Activated naive CD8-positive, alpha-beta T cell treated with anti-CD3 and anti-CD28 coated beads for 36 hours (primary cell): ENCODE measurements at places on chromosomes 7 and 10. TPM values are rescaled to one million over a fixed set of nuclear protein-coding genes. Genes with fewer than 3 reads are reported as not detected.

MALRD1 gene
- 0.36 TPM for total RNA-seq

JAKMIP3 gene
- total RNA-seq, result 0.21 TPM

DRGX gene
- total RNA-seq, result not detected

SGPL1 gene
- 19.5 TPM for total RNA-seq

NPTX2 gene
- total RNA-seq, result not detected

CALHM1 gene
- not detected for total RNA-seq

SLC26A4 gene
- total RNA-seq, result 1.2 TPM

GCK gene
- 3.7 TPM for total RNA-seq

GATA3 gene
- 8.8 TPM for total RNA-seq

FGFR2 gene
- not detected for total RNA-seq

CRPPA gene
- 1.7 TPM for total RNA-seq

KLF14 gene
- not detected for total RNA-seq

CREB3L2 gene
- total RNA-seq, result 20.4 TPM

CDHR1 gene
- total RNA-seq, result 0.91 TPM

LYZL2 gene
- not detected for total RNA-seq

GPER1 gene
- total RNA-seq, result 0.37 TPM

LIPN gene
- total RNA-seq, result not detected

PIP gene
- not detected for total RNA-seq

AMZ1 gene
- total RNA-seq, result 0.04 TPM

SPDYE16 gene
- 0.14 TPM for total RNA-seq

GJD4 gene
- not detected for total RNA-seq

ACBD7 gene
- 1.3 TPM for total RNA-seq

IFIT1B gene
- not detected for total RNA-seq

SVOPL gene
- total RNA-seq, result 0.70 TPM

STEAP1B gene
- 0.18 TPM for total RNA-seq

FFAR4 gene
- total RNA-seq, result not detected

TAS2R41 gene
- total RNA-seq, result not detected

CABCOCO1 gene
- not detected for total RNA-seq

FANK1 gene
- total RNA-seq, result 0.92 TPM

MAPK8 gene
- total RNA-seq, result 44.8 TPM

FRMPD2 gene
- not detected for total RNA-seq

GRM8 gene
- not detected for total RNA-seq

CAMK2B gene
- 0.97 TPM for total RNA-seq

GNGT1 gene
- not detected for total RNA-seq

FAM25G gene
- total RNA-seq, result not detected

PRPF18 gene
- 22.9 TPM for total RNA-seq

KDM7A gene
- 7.5 TPM for total RNA-seq

C10orf95 gene
- 0.62 TPM for total RNA-seq
